H9 (cell line): ENCODE measurements at places on chromosomes 2 and 18. TPM values are rescaled to one million over a fixed set of nuclear protein-coding genes. Genes with fewer than 3 reads are reported as not detected.

The NOSTRIN gene
- total RNA-seq: not detected in 2 replicates

The HOXD13 gene
- total RNA-seq: not detected in 2 replicates

The PNKD gene
- total RNA-seq: 31.6 and 32.3 TPM in 2 replicates

The SERPINB10 gene
- total RNA-seq: not detected in 2 replicates

The GCG gene
- not detected in 2 replicates for total RNA-seq

The UGT1A6 gene
- not detected in 2 replicates for total RNA-seq

The TRPM8 gene
- 0.20 and 0.28 TPM in 2 replicates for total RNA-seq

The ANKRD12 gene
- total RNA-seq: 36.0 and 38.9 TPM in 2 replicates

GRCh38 chr2:877747-878146 is 72.9 kb upstream of the SNTG2 start:
- peak; percentile 13 for DNase-seq

DNA sequence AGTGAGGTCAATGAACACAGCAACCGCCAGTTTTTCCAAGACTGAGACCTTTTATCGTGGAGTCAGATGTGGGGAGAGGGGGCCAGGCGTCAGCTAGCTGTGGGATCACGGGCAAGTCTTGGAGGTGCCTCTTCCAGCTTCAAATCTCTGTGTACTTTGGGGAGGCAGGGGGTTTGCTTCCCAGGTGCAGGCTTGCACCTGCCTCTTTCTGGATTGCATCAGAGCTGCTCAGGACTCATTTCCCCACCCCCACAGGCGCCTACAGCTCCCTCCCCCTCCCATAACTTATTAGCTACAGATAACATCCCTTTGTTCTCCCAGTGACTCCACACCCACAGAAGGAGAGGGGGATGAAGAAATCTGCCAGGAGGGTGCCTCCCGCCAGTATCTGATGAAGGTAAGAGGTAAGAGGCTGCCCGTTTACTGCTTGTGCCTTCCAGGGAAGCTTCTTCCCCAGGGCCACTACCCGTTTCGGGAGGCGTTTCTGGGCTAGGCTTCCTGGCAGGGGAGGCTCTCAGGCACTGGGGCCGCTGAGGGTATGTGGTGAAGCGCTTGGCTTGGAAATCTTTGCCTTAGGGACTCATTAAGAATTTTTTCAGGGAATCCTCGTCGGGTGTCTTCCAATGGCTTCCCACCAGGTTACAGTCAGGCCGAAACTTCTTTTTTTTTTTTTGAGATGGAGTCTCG is 18.8 kb upstream of the MRPL33 start:
- DNase-seq: peak; percentile 66

- DNase-seq: no peak
Measured at GRCh38 chr2:106142683-106143082, 51.4 kb downstream of the UXS1 start.

- peak; percentile 31 for DNase-seq
Measured at GRCh38 chr2:24359129-24360049, 947 bp downstream of the ITSN2 start.

GRCh38 chr2:188345020-188345419 is 53.3 kb downstream of the GULP1 start:
- DNase-seq: no peak

GRCh38 chr2:170155022-170155722 is 22.8 kb upstream of the MYO3B start:
- peak; percentile 54 for DNase-seq

DNA sequence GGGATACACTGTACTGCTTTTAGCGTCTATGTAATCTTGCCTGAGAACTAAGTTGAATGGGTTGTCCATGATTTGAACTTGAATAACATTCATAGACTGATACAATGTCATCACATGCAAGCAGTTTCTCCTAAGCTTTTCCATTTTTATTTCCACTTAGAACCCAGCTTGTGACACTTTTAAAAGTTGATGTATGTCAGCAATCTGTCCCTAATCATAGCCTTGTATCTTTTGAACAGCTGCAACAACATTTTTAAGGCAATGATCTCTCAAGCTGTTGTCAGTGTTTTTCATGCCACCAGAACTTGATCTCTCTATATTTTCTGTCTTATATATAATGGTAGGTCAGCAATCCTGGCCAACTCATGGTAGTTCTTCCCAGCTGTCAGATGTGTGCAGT is 185.0 kb downstream of the DOK6 start:
- no peak for DNase-seq

DNA sequence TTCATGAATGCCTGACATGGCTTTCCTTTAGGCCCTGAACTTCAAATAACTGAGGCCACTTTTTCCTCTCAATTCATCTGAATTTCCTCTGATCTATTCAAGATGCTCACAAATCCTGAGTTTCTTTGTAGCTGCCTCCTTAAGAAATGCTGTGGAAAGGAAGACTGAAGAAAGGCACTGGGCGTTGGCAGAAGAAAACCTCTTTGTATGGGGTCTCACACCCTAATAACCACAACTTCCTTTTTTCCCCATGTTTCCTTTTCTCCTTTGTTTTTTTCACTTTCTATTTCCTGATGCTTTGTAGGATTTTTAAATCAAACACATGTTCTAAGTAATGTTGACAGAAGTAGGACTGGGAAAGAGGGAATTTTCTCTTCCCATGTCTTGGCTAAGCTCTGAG is 447.4 kb downstream of the CMPK2 start:
- DNase-seq: no peak

DNA sequence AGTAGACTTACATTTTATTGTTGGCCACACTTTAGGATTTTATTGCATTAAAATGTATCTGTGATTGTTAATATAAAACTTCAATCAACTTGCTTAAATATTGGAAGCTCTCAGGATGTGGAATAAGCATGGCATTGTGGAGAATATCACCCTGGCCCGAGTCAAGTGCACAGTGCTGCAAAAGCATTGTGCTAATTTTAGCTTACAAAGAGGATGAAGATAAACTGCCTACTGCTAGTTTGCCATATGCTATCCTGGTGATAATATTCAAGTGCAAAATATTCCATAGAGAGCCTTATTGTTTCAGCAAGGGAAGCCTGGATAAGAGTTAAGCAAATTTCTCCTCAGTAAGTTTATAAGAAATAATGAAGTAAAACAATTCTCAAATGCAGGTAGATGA is 54.5 kb downstream of the MEIS1 start:
- DNase-seq: no peak

- no peak for DNase-seq
Measured at GRCh38 chr18:64752707-64753106, 603.8 kb upstream of the LINC00305 start.
